ENCODE measurements at places on chromosomes 3 and 15.

DNA sequence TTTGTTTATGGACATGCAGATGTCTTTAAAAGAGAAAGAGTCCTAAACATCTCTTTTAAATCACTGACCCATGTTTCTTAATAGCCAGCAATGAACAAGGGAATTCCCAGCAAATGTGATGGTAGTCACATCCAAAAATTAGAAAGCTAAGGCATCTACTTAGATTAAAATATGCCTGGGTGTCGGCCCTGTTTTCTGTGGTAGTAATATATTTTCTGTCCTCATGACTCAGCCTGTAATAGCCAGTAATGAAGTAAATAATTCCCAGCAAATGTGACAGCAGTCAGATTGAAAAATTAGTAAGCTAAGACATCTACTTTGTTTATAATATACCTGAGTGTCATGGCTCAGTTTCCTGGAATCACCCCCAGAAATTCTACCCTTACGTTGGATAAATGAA, 60.6 kb upstream of the MYRIP start:
- DNase-seq = no peak

DNA sequence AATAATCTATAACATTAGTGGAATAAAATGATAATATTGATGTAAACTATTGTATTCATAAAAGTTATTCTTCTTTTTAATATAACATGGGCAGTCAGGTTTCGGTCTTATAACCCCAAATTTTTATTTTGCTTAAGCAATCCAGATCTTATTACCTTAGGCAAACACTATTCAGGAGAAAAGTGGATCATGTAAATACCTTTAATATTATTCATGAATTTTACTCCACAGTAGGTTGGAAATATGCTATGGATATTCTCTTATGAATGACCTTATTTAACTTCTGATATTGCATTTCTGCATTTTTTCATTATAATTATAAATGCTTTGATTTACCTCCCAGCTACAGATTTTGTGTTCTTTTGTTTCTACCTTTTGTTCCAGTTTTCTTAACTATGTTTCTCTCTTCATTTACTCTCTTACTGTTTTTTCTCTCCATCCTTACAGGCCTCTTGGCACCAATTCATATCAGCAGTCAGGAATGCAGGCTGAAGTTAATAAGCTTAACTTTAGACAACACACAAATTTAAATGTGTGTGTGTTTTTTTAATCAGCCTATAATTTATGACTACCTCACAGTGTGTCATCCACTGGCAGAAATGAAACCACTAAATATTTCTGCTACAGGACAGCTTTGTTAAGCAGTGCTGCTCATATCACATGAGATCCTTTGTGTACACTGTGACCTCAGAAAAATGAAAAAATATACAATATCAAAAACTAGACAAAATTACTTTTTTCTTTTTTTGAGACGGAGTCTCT, 111.0 kb downstream of the NSUN3 start:
- DNase-seq = peak; percentile 20

DNA sequence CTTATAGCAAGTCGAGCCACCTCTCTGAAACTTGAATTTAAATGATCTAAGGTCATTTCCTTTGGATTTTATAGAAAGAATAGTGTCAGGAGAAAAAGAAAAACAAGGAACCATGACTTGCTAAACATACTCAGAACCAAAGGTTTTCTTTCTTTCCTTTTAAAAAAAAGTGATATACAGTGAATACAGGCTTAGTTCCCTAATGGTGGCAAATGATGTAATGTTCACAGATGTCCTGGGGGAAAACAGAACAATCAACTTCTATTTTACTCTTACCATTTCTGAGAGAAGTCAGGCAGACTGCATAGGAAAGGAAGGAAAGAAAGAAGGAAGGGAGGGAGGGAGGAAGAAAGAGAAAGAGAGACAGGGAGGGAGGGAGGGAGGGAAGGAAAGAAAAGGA, 56.5 kb downstream of the ST6GAL1 start:
- DNase-seq = no peak

GRCh38 chr15:58748852-58749531, 515 bp downstream of the ADAM10 start:
- DNase-seq = peak; percentile 73

DNA sequence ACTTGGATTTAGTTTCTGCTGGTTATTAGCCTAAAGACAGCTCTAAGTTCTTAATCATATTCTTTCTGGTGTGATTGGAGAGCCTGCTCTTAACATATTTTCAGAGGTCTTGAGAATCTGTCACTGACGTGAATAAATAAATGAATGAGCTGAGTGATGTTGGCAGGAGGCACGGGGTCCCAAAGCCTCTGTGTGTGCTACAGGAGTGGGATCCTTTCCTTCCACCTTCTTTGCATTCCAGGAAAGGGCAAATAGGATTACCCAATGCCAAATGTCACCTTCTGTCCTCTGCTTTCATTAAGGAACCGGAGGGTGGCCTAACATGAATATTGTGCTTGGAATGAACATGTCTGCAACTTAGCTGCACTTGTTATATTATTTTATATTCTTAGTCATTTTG, 53.1 kb downstream of the CD47 start:
- no peak for DNase-seq

GRCh38 chr3:195207056-195207455, 63.9 kb downstream of the XXYLT1 start:
- no peak for DNase-seq

DNA sequence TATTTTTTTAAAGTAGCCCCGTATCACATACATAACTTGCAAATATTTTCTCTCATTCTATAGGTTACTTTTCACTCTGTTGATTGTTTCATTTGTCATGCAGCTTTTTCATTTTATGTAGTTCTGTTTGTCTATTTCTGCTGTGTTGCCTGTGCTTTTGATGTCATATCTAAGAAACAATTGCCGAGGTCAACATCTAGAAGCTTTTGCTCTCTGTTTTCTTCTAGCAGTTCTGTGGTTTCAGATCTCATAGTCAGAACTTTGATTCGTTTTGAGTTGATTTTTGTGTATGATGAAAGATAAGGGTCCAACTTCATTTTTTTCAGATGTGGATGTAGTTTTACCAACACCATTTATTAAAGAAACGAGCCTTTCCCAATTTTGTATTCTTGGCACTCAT, 79.5 kb downstream of the CD200 start:
- no peak for DNase-seq

GRCh38 chr3:153163756-153164550, 1.9 kb downstream of the RAP2B start:
- no peak for DNase-seq

GRCh38 chr3:35486295-35486694, 153.0 kb upstream of the ARPP21 start:
- no peak for DNase-seq

- peak; percentile 42 for DNase-seq
These were observed 487 bp downstream of the DUOX2 start for GRCh38 chr15:45113380-45113990.

DNA sequence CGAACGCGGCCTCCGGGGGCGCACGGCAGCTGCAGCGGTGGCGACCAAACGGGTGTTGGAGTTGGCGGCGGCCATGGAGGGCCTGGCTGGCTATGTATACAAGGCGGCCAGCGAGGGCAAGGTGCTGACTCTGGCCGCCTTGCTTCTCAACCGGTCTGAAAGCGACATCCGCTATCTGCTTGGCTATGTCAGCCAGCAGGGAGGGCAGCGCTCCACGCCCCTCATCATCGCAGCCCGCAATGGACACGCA, 725 bp downstream of the FEM1B start:
- no peak for DNase-seq

- no peak for DNase-seq
These were observed 75.8 kb downstream of the CTNNB1 start for GRCh38 chr3:41274944-41275668.

- DNase-seq = no peak
These were observed 129.7 kb downstream of the NR2E3 start for GRCh38 chr15:71939981-71940588.

- DNase-seq = no peak
These were observed 92.7 kb upstream of the CFAP20DC start for GRCh38 chr3:59142556-59142955.
